ENCODE measurements at places on chromosomes 12 and 14. TPM values are rescaled to one million over a fixed set of nuclear protein-coding genes. Genes with fewer than 3 reads are reported as not detected.

DNA sequence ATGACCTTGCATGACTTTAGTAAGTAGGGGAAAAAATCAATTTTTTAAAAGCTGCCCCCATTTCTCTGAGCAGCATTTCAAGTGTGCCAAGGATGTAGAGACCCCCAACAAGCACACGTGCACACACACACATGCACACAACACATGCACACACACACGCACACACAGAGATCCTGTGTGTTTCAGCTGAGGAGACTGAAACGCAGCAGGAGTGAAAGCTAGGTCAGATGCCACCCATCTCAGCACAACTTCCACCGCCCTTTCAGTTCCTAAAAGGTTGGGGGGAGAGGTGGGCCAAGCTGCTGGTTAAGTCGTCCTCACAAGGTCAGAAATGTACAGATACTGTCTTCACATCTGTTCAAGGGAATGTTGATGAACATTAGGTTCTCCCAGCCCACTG lies 13.9 kb downstream of the MYL2 start:
- DNase-seq = no peak

- DNase-seq = no peak
Observed at GRCh38 chr14:90045616-90046015, 16.2 kb upstream of the KCNK13 start.

The KRT2 gene
- total RNA-seq = not detected

The POC1B gene
- total RNA-seq = 6.7 TPM

DNA sequence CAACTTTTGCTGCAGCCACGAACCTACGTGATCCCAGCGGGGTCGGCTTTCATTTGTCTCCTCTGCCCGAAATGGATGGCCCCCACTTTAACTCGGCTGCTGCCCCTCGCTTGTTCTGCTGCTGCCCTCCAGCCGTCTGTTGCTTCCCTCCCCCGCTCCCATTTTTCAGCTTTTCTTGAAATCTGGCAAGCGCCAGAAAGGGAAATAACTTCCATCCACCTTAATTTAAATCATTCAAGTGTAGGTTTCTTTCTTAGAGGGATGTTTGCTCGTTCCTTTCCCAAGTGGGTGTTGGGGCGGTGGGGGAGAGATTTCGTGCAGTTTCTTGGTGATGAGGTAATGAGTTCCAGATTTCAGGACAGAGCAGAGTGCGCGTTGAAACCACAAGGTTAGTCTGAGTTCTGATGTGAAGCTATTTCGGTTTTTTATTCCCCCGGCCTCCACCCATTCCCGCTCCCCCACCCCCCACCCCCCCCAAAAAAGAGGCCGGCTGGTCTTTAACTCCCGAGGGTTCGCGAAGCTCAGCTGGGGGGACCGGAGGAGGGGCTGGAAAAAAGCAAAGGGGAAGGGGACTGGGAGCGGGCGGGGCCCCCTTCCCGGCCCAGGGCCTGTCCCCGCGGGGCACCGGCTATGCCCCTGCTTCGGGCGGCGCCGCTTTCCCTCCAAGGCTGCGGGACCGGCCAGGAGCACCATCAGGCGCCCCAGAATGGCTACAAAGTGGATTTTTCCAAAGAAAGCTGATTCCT lies 2.2 kb upstream of the ZFP36L1 start:
- DNase-seq = no peak

GRCh38 chr12:75508159-75508558 lies 3.2 kb downstream of the KRR1 start:
- no peak for DNase-seq

DNA sequence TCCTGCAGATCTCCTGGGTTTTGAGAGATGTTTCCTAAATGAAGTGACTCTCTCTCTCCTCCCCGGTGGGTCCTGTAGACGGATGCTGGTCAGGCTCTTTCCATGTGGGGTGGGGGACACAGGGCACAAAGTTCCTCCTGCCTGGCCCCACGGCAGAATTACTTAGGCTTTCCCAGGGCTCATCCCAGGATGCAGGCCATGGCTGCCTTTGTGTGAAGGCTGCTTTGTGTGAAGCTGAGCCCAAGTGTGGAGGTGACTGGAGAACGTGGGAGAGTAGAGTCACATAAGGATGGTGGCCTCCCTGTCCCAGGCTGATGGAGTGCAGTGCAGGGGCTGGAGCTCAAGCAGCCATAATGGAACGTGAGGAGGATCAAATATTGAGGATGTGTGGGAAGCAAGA lies 200.2 kb downstream of the ADGRD1 start:
- no peak for DNase-seq

The MMP19 gene
- 2.9 TPM for total RNA-seq

- no peak for DNase-seq
Observed at GRCh38 chr14:53432378-53432802, 279.3 kb upstream of the DDHD1 start.

- DNase-seq = no peak
Observed at GRCh38 chr12:6684609-6685008, 4.6 kb downstream of the ZNF384 start.

The STXBP6 gene
- 41.4 TPM for total RNA-seq

The DBX2 gene
- 0.24 TPM for total RNA-seq

DNA sequence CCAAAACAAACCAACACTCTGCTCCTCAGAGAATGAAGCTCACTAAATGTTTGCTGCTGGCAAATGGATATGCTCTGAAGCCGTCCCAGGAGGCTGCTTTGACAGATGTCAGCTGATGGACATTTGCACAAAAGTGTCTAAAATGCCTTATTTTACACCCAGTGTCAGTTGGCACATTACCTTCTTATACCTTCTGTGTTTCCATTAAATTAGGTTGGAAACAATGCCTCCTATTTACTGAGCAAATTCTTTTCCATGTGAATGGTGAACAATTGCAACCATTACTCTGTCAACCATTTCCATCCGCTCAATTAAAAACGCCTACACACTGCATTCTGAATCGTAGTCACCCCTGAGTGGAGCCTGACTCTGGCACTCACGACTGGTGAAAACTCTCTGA lies 1679.9 kb upstream of the FLRT2 start:
- no peak for DNase-seq

DNA sequence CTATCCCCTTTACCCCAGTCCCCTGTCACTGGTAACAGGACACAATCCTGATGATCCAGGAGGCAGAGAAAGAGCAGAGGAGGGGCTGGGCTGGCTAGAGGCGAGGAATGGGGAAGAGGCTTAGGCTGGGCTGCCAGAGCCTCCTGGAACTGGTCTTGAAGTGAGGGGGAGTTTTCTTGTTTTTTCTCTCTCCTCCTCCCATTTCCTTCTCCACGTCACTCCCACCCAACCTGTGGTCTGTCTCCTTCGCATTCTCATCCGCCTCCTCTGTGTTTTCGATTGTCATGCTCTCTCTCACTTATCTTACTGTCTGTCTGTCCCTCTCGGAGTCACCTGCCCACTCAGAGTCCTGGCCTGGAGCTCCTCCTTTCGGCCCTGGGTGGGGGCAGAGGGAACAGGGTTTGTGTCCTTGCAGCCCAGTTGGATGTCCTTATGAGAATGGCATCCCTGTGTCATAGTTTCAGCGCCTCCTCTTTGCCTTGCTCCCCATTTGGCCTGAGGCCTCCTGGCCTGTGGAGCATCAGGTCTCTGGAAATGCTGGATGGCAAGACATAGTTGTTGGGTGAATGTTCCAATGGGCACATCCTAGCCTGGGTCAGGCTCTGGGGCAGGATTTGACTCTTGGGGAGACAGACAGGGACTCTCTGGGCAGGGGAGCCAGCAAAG lies 3.4 kb upstream of the KRT80 start:
- no peak for DNase-seq

GRCh38 chr12:106854723-106855122 lies 80.2 kb downstream of the RIC8B start:
- no peak for DNase-seq

GRCh38 chr14:105554523-105554922 lies 28.1 kb downstream of the TMEM121 start:
- DNase-seq = no peak

DNA sequence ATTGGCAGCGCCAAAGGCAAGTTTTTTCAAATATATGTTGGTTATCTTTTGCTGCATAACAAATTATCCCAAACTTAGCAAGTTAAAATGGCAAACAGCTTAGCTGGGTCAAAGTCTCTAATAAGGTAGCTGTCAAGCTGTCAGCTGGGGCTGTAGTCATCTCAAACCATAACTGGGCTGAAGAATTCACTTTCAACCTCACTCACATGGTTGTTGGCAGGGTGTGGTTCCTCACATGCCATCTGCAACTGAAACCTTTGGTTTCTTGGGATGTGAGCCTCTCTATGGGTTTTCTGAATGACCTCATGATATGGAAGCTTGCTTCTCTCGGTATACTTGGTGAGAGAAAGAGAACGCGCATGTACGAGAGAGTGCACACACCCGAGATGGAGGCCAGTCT lies 125.4 kb downstream of the LRIG3 start:
- no peak for DNase-seq

GRCh38 chr12:79407671-79408622 lies 282.8 kb downstream of the PAWR start:
- no peak for DNase-seq

- no peak for DNase-seq
Observed at GRCh38 chr12:64800640-64801039, 23.8 kb upstream of the TBC1D30 start.
